ENCODE measurements at places on chromosomes 4 and X.

- DNase-seq = no peak
Observed at GRCh38 chr4:96063639-96064038, 223.7 kb downstream of the PDHA2 start.

- DNase-seq = no peak
Observed at GRCh38 chr4:3679071-3679825, 86.9 kb upstream of the ADRA2C start.

DNA sequence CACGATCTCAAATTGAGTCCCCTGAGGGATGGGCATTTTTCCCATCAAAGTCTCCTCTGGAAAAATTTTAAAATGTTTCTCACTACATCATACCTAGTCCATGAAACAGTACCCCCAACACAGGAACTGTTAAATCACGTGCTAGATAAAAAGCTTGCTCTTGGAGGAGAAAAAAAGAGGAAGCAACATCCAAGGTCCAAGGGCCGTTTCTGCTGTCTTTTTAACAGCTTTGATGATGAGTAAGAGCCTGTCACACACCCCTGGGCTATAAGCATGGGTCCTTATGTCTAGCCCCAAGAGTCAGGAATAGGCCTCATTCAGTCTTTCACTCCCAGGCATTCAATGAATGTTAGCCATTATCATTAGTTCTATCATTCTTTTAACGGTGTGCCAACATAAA, 128.9 kb downstream of the SH3KBP1 start:
- peak; percentile 28 for DNase-seq

DNA sequence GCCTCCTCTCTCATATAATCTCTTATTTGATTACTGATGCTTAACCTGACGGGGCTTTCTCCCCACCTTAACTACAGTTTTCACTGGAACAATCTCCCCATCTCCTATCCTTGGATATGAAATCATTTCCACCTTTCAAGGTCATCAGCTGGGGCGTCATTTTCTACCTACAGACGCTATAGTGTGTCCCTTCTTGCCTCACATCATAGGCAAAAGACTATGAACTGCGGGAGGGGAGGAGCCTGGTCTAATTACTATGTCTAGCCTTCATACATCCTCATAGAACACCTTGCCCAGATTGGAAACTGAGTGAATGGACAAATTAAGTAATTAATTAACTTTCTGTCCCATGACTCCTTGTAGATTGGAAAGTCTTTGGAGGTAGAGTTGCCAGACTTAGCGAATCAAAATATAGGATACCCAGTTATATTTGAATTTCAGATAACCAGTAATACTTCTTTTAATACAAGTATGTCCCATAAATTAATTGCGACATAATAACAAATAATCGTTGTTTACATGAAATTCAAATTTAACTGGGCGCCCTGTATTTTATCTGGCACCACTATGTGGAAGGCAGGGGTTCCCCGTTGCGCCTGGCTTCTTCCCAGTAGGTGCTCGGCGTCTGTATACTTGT, 752 bp upstream of the ATP6AP2 start:
- DNase-seq = peak; percentile 2

GRCh38 chr4:7710576-7711306, 228.9 kb downstream of the AFAP1 start:
- no peak for DNase-seq

- no peak for DNase-seq
Observed at GRCh38 chrX:47179928-47180255, 13.7 kb upstream of the UBA1 start.

DNA sequence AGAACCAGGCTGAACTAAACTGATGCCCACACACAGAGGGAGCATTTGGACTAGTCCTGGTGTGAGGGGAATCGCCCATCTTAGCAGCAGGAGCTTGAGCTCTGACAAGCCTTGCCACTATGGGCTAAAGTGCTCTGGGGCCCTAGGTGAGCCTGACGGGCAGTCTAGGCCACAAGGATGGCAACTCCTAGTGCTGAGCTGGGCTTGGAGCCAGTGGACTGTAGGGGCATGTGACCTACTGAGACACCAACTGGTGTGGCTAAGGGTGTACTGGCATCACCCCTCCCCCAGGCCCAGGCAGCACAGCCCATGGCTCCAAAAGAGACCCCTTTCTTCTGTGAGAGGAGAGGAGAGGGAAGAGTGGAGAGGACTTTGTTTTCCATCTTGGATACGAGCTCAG, 14.5 kb downstream of the CENPU start:
- no peak for DNase-seq

DNA sequence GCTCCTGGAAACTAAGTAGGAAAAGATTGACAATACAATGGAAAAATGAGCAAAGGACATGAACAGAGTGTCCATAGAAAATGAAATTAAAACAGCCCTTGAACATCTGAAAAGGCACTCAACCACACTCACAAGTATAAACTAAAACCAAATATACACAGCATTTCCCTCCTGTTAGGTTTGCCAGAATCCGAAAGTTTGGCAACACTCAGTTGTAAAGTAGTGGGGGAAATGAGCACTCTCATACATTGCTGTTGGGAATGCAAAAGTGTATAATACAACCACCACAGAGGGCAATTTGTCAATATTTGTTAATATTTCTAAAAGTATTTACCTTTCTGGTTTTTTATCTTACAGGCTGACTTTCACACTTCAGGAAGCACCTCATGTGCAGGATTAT, 84.2 kb upstream of the TMEM164 start:
- DNase-seq = no peak

DNA sequence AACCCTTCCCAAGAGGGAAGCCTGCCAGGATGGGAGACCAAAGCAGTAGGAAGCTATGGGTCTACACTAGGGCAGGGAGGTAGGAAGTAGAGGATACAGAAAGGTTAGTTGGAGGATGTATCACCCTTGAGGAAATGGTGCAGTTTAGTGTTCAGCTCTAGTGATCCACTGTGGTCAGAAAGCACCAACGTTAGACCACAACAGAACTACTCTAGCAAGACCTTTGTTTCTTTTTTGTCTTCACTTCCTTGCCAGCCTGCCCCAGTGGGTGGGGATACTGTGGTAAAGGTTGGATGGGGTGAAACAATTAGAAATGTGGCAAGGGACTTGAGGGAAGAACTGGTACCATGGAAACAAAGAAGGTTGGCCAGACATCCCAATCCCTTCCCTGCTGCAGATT, 83.3 kb downstream of the DDIT4L start:
- no peak for DNase-seq

DNA sequence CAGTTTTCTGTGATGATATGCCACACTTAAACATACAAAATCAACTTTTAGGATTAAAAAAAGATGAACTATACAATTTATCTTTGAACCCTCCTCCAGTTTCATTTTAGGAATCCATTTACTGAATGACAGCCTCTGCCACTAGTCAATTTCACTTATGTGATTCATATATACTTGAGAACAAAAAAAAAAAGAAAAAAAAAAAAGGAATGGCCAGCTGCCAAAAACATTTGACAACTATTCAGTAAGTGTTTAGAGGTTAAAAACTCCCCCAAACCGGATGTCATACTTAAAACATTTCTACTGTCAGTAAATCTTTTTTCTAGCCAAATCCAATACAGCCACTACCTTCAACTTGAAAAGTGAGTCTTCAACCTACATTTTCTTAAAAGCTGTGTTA, 266.7 kb upstream of the MAGEB2 start:
- no peak for DNase-seq

DNA sequence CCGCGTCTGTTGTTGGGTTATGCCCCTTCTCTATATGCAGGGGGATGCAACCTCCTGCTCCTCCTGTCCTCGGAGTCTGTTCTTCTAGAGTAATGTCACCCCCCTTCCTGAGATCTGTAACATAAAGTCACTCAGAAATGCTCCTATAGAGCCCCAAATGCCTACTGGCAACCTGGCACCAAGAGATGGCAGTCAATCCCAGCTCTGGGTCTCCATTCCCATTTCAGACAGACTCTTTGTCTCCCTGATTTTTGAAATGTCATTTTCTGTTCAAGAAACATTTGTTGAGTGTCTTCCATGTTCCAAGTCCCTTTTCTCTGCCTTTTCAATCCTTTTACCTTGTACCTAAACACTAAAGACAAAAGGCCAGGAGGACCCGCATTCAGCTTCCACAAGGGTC, 9.6 kb upstream of the PRDM8 start:
- DNase-seq = no peak

DNA sequence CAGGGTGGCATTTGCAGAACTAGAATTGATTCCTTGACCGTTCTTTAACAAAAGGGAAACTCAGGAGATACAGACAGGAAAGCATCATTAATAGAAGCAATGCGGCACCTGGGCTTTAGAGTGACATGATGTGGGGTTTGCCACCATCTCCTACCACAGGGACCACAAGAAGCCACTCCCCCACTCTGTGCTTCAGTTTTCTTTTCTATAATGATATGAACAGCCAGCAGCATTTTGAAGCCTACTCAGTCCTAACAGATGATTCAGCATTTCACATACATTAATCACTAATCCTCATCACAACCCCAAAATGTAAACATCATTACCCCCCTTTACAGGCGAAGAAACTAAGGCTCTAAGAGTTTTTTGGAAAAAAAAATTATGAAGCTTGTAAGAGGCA, 22.9 kb downstream of the CCDC149 start:
- DNase-seq = peak; percentile 34

DNA sequence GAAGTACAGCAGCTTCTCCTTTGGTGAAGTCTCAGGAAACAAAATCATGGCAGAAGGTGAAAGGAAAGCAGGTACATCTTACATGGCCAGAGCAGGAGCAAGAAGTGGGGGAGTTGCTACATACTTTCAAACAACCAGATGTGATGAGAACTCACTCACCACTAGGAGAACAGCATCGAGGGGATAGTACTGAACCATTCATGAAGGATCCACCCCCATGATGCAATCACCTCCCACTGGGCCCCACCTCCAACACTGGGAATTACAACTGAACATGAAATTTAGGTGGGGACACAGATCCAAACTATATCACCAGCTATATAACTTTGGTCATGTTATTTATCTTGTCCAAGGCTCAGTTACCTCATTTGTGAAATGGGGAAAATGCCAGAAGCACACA, 159.4 kb downstream of the OPHN1 start:
- DNase-seq = peak; percentile 10

DNA sequence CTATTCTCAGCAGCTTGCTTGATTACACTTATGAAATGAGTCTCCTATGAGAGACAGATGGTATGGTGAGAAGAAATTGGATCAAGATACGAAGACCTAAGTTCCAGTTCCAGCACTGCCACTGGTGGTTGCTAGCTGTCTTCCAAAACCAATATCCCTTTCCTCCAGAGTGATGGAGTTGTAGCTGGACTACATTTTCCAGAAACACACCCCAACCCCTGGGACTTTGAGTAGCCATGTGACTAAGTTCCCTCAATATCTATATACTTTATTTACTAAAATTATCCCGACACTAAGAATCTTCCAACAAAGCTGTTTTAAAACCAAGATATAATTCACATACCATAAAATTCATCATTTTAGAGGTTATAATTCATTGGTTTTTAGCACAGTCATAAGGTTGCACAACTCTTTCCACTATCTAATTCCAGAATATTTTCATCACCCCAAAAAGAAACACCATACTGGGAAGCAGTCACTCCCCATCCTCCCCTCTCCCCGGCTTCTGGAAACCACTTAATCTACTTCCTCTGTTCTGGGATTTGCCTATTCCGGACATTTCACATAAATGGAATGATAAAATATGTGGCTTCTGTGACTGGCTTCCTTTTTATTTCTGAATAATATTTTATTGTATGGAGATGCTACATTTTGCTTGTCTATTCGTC, 118.0 kb downstream of the MANBA start:
- DNase-seq = peak; percentile 20

DNA sequence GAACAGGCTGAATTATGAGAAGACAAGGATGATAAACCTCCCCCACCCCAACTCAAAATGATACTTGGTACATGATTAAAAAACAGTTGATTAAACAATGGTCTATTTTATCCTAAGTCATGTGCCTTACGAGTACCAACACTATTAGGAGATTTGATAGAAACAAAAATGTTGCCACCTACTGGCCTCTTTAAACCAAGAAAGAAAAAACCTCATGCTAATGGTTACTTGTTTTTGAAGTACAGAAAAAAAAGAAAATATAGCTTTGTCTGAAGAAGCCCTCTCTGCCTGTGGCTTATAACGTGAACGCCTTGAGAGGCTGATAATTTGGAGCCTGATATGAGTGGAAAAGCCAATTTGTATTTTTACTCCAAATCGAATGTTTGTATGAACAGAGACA, 538.2 kb downstream of the DMD start:
- no peak for DNase-seq

DNA sequence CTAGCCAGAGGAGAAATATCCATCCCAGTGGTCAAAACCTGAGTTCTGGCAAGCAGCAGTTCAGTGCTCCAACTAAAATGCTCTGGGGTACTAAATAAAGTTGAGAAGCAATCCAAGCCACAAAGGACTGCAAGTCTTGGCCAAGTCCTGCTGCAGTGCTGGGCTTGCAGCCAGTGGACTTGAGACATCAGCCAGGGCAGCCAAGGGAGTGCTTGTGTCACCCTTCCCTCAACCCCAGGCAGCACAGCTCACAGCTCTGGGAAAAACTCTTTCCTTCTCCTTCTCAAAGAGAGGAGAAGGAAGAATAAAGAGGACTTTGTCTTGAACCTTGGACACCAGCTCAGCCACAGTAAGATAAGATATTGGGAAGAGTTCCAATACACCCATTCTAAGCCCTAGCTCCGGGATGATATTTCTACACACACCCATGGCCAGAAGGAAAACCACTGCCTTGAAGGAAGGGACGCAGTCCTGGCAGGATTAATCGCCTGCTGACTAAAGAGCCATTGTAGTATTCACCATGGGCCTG, 99.8 kb downstream of the PTCHD1 start:
- DNase-seq = peak; percentile 39

- DNase-seq = no peak
Observed at GRCh38 chr4:176036585-176037205, 28.9 kb upstream of the WDR17 start.

GRCh38 chr4:48342606-48342880, 1.2 kb downstream of the SLAIN2 start:
- no peak for DNase-seq

DNA sequence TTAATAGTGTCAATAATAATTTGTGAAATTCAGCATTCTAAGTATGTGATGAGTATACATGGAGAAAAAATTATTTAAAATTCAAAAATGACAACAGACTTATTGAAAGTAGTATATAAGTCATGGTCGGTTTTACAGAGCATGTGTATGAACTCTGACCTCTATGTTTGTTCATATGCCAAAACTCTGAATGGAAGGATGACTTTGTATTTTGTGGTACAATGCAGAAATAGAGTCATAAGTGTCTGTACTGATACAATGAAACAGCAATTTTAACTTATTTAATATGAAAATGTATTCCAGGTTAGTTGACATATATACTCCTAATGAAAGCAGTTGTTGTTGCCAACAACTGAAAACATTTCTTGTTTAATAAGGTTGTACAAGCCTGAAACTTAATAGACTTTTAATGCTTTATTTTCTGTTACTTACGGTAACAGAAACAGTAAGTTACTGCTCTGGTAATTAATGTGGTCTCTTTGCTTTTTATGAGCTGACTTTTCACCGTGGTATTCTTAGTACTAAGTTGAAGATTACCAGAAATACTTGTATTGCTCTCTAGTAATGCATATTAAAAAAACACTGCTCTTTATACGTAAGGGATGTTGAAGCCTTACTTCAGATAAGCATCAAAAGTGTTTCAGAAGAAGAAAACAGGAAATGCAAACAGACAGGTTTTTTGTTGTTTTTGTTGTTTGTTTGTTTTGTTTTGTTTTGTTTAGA, 1.9 kb downstream of the UBE2K start:
- no peak for DNase-seq
